ENCODE measurements at places on chromosomes 6 and 20.

- DNase-seq: no peak
Measured at GRCh38 chr6:91221072-91221720, 634.3 kb upstream of the MAP3K7 start.

DNA sequence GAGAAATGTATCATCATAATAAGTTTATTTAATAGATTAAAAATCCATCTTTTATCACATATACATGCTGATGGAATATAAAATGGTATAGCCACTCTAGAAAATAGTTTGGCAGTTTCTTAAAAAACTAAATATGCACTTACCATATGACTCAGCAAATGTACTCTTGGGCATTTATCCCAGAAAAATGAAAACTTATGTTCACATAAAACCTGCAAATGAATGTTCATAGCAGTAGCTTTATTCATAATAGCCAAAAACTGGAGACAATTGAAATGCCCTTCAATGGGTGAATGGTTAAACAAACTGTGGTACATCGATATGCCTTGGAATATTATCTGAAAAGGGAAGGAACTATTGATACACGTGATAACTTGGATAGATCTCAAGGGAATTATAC is 6.4 kb upstream of the NCOA7 start:
- peak; percentile 55 for DNase-seq

GRCh38 chr6:137706083-137706750 is 160.8 kb upstream of the TNFAIP3 start:
- DNase-seq: no peak

- no peak for DNase-seq
Measured at GRCh38 chr20:13131688-13132087, 89.4 kb upstream of the ISM1 start.

DNA sequence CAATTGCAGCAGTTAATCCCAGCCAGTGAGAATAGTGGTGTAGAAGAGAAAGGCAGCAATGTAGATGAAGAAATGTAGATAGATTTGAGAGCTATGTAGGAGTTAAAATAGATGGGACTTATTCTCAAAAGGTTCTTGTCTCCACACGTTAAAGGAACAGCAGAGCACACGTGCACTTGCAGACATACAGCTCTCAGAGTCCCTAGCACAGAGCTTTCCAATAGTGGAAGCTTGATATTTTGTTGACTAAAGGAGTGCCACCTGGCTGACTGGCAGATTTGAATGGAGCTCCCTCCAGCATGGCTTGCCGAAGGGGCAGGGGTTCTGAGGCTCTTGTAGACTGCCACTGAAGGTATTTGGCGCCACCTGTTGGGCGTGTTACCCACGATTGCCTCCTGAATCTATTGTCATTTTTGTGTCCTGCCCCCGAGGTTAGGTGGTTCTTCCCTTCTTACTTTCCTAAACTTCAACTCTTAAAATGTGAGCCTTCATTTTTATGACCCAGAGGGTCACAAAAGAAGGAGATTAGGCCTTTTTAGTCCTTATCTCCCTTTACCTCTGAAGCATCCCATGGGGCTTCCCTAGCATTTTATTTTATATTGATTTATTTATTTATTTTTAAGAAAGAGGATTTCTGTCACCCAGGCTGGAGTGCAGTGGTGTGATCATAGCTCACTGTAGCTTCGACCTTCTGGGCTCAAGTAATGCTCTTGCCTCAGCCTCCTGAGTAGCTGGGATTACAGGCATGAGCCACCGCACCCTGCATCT is 16.4 kb downstream of the BRD2 start:
- DNase-seq: no peak

DNA sequence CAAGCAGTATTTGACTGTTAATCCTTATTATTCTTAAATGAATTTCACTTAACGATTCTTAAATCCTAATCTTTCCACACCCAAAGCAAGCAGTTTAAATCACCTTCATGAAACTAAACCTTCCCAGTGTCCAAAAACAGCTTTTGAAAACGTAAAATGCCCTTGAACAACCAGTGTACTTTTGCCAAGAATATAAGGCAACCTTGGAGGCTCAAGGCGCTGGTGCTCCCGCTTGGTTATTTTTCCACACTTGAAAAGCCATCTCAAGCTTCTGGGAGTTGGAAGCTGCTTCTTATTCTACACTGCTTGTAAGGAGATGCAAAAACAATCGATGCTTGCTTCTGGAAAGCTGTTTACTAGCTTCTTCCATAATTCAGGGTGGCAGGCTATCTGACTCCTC is 625.7 kb downstream of the HTR1B start:
- no peak for DNase-seq

DNA sequence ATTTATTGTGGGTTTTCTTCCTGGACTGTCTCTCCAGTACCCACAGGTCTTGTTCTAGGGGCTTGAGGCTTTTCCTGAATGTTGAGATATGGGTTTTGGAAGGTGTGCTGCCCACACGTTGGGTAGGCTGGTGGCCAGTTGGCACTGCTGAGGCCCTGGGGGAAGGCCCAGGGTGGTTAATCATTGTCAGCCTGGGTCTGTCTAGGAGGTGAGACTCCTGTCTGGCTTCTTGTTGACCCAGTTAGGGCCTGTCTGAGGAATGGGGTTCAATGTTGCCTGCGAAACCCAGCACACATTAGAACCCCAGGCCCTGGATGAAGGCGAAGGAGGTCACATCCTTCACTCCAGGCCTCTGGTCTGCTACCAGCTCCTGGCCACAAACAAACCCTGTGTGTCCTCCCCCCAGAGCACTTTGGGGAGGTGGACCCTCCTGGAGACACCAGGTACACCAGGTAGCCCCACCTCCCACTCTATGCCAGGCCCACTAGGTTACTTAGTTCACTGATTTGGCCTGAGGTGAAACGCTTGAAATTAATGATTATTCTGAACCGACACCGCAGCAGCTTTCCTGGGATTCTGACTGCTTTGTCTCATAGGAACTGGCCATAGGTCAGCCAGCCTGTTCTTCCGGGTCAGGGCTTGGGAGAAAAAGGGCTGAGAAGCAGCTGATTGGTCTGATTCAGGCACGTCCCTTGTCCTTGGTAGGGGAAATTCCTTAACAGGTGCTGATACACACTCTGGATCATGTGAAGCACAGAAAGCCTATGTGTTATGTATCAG is 15.2 kb downstream of the DNMT3B start:
- no peak for DNase-seq

GRCh38 chr6:51025082-51025777 is 206.6 kb downstream of the TFAP2B start:
- DNase-seq: no peak

DNA sequence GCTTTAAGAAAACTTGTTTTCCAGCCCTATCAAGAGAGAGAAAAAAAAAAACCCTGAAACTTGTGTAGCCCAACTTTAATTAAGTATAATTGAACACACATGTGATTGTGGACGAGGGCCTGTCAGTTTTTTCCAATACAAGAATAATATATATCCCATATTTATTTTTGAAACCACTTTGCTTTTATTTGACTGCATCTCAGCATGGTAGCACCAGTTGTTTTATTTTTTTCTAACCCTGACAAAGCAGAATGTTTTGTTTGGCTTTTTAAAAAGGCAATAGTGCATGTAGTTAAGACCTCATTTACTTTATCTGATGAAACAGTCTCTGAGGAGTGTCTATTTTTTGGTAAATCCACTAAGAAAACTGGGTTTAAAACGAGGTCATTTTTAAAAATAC is 257.7 kb downstream of the CDKAL1 start:
- DNase-seq: no peak

GRCh38 chr6:148416330-148416965 is 73.8 kb downstream of the SASH1 start:
- DNase-seq: no peak

- no peak for DNase-seq
Measured at GRCh38 chr20:47648943-47649342, 136.3 kb downstream of the SULF2 start.

DNA sequence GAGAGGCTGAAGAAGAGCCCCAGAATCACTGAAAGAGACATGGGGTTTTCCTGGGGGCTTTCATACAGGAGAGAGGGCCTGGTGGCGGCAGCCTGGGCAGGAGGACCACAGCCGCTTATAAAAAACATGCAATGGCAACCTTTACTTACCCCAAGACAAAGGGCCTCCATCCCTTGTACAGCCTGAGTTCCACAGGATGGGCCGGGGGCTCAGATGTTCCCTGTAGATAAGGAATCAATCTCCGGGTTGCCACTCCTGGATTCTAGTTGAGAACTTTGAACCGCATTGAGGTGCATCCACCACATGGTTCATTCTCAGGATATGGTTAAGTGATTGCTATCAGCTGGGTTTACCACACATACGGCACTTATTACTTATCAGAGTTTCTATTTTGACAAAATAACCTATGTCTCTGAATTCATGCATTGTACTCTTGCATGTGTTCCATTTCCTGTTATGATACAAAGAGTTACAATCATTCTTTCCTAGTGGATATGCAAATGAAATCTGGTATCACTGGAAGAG is 677.6 kb downstream of the KIF16B start:
- no peak for DNase-seq

GRCh38 chr6:11922901-11923300 is 89.2 kb upstream of the HIVEP1 start:
- no peak for DNase-seq

GRCh38 chr6:3591970-3592369 is 135.1 kb upstream of the SLC22A23 start:
- DNase-seq: no peak

DNA sequence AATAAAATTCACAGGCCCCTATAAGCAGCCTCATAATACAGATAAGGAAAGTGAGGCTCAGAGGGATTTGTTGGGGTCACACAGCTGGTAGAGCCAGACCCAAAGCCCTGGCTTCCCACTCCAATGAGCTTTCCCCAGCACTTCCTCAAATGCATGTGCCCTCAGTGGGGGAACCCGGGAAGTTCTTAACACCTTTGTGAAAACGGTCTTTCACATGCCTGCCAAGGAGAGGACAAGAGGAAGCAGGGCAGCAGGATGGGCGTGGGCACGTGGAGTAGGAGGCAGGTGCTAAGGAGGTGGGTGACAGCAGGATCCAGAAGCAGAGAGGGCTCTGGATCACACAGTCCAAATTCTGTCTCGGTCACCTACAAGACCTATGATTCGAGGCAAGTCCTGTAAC is 598 bp downstream of the PI16 start:
- no peak for DNase-seq

GRCh38 chr6:150634176-150634963 is 34.7 kb downstream of the PLEKHG1 start:
- DNase-seq: peak; percentile 68

DNA sequence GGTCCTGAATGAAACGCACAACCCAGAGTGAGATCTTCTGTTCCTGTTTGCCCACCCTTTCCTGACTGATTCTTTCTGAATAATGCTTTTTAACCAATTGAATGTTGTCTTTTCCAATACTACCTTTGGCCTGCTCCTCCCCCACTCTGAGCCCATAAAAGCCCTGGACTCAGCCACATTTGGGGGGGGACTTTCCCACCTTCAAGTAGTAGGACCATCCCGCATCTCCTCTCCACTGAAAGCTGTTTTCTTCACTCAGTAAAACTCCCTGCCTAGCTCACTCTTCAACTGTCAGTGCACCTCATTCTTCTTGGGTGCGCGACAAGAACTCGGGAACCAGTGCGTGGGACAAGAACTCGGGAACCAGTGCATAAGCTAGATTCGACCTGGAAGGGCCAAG is 77.9 kb downstream of the EPB41L2 start:
- no peak for DNase-seq

DNA sequence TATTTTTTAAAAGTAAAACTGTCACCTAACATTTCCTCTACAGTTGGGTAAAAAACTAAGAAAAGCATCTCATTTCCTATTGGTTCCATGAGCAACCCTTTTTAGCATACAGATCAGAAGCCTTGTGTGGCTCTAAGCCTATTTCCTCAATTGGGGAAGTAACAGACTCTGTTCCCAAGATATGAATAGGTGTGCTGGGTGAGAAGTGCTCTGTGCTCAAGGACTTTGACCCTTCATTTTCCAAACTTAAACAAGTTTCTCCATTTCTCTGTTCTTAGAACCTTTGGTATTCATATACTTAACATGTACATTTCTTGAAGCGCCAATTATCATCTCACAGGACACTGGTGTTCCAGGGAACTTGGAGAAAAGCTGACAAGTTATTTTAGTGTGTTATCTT is 24.1 kb downstream of the CARMIL1 start:
- DNase-seq: no peak

- DNase-seq: no peak
Measured at GRCh38 chr20:2335096-2335870, 39.5 kb downstream of the TGM3 start.

GRCh38 chr20:50610212-50610718 is 81.1 kb downstream of the RIPOR3 start:
- DNase-seq: no peak

DNA sequence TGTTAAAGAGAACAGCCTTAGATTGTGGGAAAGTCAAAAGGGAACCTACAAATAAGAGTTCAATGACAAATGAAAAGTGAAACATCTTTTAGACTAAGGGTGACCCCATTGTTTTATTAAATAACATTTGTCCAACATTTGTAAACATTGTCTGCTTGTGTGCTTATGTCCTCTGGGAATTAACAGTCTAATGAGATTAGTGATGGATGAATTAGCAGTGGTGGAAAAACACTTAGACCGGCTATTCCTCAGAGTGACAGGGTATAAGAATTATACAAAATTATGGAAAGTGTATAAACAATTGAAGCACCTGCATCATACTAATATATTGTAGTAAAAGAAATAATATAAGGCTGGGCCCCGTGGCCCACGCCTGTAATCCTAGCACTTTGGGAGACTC is 29.3 kb upstream of the HFE start:
- no peak for DNase-seq

DNA sequence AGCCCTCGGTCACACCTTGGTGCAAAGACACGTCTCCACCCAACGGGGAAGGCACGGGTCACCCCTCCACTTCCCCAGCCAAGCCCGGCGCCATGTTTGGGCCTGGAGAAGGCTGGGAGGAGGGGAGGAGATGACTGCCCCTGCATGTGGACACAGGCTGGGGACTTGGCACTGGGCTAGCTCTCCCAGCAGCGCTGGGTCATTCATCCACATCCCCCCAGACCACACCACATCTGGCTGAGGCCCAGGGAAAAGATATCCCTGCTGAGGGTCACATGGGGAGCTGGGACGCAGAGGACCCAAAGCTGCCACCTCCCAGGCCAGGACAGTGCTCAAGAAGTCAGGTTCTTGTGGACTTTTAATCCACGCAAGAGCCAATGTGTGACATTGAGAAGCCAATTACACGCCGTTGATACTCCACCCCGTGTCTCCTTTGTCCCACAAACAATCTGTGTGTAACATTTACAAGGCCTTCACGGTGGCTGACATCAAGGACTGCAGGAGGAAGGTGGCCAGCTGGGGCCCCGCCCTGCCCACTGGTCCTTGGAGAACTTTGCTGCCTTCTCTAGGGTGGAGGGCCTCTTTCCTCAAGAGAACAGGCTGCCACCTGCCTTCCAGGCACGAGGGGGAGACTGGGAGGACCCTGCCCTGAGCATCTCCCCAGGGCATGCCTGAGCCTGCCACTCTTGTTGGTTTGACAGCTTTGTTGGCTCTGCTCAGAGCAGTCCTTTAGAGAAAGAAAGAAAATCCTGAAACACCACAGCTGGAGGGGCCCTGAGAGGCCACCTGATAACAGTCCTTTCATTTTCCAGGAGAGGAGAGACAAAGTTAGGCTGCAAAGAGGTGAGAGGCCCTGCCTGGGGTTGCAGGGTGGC is 5.3 kb upstream of the IP6K3 start:
- DNase-seq: no peak
